ENCODE measurements at places on chromosomes 12 and 14. TPM values are rescaled to one million over a fixed set of nuclear protein-coding genes. Genes with fewer than 3 reads are reported as not detected.

The ERBB3 gene
- 1.9 TPM for total RNA-seq

The CD27 gene
- 48.1 TPM for total RNA-seq

The PLEK2 gene
- 3.2 TPM for total RNA-seq

- no peak for DNase-seq
Measured at GRCh38 chr12:5830111-5830510, 114.9 kb downstream of the ANO2 start.

DNA sequence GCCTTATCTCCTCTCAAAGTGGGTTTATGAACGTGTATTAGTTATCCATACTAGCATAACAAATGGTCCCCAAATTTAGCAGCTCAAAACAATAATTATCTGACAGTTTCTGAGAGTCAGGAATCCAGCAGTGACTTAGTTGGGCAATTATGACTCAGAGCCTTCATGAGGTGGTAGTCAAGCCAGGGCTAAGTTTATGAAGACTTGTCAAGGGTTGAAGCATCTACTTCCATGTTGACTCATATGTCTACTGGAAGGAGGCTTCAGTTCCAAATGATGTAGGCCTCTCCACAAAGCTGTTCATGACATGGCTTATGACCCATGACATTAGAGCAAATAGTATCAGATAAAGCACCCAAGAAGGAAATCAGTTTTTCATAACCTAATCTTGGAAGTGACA is 73.2 kb downstream of the IPO8 start:
- DNase-seq = peak; percentile 4

- no peak for DNase-seq
Measured at GRCh38 chr14:94612580-94613554, 676 bp downstream of the SERPINA3 start.

GRCh38 chr14:100640471-100641273 is 53.5 kb upstream of the BEGAIN start:
- DNase-seq = peak; percentile 90

DNA sequence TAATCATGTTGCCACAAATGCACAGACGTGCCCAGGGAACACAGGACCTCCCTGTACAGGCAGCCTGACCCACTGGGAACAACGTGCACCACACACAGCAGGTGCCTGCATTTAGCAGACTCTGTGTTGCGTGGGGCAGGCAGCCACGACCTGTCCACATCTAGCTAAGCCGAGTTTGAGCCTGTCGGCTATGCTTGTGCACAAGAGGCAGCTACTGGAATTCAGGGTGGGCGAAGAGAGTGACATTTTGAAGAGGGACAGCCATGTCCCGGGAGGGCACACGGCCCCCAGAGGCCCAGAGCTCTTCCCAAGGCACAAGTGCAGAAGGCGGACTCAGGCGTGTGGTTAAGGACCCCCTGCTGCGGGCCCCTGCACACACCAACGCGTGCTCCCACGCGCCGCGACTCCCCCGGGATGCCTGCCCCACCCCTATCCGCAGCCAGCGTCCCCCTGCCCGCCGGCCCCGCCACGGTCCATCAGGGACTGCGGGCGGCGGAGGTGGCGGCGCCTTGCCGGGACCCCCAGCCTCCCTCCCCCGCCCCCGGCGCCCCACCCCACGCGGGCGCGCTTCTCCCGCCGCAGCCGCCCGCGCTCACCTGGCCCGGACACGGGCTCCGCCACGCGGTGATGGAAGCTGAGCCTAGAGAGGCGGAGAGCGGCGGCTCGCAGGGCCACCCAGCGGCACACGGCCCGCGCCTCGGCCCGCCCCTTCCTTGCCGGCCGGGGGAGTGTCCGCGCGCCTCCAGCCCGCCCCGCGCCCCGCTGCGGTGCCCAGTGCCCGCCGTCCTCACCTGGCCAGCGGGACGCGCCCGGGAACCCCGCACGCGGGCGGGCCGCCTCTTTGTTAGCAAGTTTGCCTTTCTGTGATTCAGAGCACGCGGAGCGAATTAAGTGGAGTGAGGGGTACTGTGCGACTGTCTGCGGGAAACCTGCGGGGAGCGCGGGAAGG is 125.3 kb upstream of the PRMT8 start:
- DNase-seq = no peak

GRCh38 chr12:30913323-30913722 is 13.2 kb upstream of the TSPAN11 start:
- DNase-seq = no peak

DNA sequence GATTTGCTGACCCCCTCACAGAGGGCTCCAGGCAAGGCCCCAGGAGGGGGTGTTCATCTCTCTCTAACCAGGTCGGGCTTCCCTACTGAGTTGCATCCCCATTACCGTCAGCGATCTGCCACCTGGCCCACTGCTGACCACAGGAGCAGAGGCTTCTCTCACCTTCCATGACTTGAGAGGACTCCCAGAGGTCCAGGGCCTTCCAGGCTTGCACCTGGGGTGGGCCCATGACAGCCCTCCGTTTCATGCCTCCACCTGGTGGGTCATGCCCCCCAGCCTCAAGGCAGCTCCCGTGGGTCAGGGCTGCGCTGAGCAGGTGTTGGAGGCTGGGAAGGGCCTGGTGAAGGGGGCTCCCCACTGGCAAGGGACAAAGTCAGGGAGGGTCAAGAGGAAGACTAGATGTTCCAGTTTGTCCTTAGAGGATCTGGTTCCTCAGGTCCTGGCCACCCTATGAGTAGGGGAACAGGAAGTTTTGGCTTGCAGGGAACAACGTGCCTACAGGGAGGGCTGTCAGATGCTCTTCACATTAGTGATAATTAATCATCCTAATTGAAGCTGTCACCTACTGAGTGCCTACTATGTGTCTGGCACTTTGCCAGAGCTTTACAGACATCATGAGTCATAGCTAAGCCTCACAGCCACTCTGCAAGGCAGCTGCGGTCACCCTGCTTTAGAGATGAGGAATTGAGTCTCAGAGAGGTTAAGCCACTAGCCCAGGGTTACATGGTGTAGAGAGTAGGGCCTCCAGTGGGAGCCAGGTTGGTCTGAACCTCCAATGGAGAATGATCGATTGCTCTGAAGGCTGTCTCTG is 13.8 kb downstream of the NFKBIA start:
- DNase-seq = no peak

DNA sequence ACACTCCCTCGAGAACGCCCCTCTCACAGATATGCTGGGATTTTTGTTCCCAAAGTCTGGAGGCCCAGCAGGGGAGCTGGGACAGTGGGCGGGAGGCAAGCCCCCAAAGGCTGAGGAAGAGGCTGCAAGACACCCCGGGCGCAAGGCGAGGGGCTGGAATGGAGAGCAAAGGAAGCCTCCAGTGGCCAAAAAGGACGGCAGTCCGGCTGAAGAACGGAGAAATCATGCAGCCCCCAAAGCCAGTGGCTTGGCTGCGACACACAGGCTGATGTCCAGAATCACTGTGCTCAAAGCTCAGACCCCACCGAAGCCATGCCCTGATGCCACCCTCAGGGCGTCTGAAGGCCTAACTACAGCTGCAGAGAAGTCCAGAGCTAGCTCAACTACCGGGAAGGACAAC is 10.9 kb downstream of the CLBA1 start:
- DNase-seq = no peak

Data from activated naive CD4-positive, alpha-beta T cell treated with anti-CD3 and anti-CD28 coated beads for 36 hours (primary cell).